Omental fat pad (tissue), 4 donors: ENCODE measurements at places on chromosomes 7 and 10. TPM values are rescaled to one million over a fixed set of nuclear protein-coding genes. Genes with fewer than 3 reads are reported as not detected.

Gene FZD8
- 6.5 TPM for total RNA-seq

Gene NRF1
- total RNA-seq, result 20.2 TPM

Gene SEMA4G
- total RNA-seq, result 1.4 TPM

Gene NEUROD6
- not detected for total RNA-seq

Gene LZTS2
- 83.4 TPM for total RNA-seq

Gene CLRN3
- not detected for total RNA-seq

Gene SLC18A3
- not detected for total RNA-seq

Gene C10orf62
- not detected for total RNA-seq

Gene NUTM2A
- 1.4 TPM for total RNA-seq

Gene GSTO2
- total RNA-seq, result 0.12 TPM

GRCh38 chr10:74310652-74311257 is 159.7 kb downstream of the ADK start:
- DNase-seq, result no peak

- DNase-seq, result no peak
Measured at GRCh38 chr7:134946260-134946659, 40.0 kb upstream of the AGBL3 start.

DNA sequence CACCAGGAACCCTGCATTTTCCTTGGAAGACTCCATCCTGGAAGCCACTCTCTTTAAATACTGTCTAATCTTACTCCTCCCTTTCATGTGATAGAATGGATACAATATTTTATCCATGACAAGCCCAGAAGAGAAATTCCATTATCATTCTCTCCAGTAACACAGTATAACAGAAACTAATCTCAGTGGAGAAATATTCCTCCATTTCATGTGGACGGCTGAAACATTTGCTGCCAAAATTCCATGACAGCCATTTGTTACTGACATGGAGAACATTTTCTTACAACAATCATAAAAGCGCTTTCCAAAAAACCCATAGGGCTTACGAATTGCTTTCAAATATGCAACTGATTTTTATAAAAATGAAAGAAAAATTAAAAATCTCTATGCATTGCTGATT is 392.8 kb upstream of the KLF6 start:
- no peak for DNase-seq

DNA sequence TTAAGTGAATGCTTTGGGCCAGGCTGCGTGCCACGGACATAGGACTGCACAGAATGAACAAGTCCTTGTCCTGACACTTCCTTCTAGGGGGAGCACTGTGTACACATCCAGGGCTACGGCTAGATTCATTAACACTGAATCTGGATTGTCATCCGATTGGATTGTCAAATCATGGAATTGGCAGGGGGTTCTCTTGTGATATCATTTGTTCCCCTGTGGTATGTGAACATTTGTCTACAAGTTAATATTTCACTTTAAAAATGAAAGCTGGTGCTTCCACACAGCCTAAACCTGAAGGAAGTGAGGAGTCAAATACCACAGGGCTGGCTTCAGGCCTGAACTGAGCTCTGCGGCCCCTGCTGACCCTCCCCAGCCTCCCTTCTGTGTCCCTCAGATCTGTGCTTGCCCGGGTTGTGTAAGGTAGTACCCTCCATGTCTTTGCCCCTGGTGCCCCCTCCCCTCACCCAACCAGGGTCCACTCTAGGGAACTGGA is 75.6 kb downstream of the SNX10 start:
- DNase-seq, result no peak

GRCh38 chr7:156942708-156943090 is 6.8 kb upstream of the NOM1 start:
- no peak for DNase-seq

DNA sequence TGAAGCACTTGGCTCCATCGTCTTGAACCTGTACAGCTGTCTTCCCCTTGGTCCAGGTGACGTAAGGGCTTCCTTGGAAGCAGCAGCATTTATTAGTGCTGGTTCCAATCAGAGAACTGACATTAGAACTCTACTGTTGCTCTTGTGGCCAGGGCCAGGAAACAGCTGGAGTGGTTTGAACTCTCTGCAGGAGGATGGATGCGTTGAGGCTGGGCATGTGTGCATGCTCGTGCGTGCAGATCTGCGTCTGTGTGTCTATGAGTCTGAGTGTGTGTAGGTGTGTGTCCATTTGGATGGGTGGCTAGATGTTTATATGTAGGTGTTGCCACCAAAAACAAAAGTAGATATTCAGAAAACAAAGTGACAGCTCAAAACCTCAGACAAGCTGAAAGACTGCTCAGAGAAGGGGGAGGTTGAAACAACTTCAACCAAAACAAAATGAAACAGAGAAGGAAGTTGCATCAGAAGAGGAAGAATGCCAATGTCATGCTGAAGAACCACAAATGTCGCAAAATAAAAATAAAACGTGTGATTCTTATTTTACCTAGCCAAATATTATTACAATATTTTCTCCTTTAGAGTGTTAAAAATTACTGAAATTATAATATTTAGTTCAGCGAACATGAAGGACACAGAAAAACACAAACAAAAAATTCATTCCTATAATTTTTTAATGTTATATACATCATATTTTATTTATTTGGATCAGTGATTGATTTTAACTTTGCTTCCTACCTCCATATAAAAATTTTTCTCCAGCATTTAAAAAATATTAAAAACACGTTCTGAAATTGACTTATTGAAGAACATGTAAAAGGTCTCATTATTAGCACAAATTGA is 96.1 kb upstream of the MKLN1 start:
- no peak for DNase-seq

DNA sequence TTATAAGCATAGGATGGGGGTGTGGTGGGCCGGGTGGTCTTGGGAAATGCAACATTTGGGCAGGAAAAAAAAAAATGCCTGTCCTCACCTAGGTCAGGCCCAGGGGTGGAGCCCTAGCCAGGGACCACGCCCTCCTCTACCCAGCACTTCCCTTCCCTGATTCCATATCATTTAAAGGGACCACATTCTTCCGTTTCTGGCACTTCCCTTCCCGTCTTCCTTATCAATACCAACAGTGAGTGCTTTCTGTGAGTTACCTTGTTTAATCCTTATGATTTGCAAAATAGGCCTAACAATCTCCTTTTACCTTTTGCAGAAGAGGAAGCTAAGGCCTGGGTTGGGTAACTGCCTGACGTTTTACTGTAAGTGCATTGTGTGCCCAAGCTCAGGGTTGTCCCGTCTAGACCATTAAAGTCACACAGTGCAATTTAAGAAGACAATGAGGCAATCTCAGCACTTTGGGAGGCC is 16.7 kb upstream of the C10orf95 start:
- DNase-seq, result no peak

GRCh38 chr7:44284881-44285541 is 40.4 kb downstream of the CAMK2B start:
- peak; percentile 19 for DNase-seq

DNA sequence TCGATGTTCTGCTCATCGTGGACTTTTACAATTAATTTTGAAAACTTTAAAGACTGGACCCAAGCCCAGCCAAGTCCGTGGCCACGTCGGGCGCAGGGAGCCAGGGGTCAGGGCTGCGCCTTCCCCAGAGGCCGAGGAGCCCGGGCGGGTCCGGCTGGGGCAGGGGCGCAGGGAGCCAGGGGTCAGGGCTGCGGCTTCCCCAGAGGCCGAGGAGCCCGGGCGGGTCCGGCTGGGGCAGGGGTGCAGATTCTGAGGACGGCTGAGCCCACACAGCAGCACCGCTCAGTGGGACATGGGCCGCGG is 75.2 kb downstream of the MICALL2 start:
- DNase-seq, result no peak

- no peak for DNase-seq
Measured at GRCh38 chr7:74183142-74183541, 9.0 kb downstream of the EIF4H start.

DNA sequence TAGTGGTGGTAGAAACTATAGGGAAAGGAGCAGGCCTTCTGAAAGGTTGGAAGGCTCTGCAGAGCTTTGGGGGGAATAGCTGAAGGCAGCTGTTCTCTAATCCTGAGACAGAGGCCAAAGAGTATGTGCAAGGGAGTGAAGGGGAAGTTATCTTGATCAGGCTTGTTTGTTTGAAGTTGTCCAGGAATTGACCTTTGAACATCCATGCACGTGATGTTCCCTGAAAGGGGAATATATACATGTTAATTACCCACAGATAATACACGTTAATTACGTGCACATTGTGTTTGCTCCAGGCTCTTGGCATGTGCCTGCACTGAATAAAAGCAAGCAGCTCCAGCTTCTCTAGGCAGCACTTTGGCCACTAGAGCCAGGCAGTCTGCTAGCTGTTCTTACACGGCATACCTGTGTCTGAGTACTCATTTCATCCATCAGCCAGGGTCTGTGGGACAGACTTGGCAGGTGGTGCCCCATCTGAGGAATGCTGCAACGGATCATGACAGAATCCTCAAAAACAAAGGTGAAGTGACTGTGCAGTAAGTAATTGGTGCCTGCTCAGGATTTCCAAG is 18.0 kb upstream of the STARD3NL start:
- DNase-seq, result no peak

- no peak for DNase-seq
Measured at GRCh38 chr10:110973400-110973799, 54.0 kb downstream of the SHOC2 start.

- no peak for DNase-seq
Measured at GRCh38 chr10:88920986-88921593, 31.5 kb downstream of the ACTA2 start.

GRCh38 chr10:77501846-77502261 is 135.8 kb downstream of the KCNMA1 start:
- no peak for DNase-seq

DNA sequence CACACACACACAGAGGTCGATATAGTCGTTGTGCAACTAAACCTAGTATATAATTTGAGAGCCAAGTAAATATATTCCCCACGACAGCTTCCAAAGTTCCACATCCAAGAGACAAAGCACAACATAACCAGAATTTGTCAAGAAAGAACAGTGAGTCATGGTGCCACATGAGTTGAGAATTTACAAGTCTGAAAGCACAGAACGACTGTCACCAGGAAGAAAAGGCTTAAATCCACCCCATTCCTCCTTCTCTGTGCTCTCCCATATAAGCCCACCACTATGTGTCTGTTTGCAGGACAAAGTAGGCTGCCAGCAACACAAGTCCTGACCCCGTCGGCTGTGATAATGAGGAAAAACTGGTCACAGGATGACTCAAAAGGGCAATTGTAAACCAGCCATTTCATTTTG is 32.8 kb downstream of the GSAP start:
- DNase-seq, result no peak

- DNase-seq, result no peak
Measured at GRCh38 chr7:11341285-11341944, 367.7 kb downstream of the PHF14 start.

- DNase-seq, result peak; percentile 76
Measured at GRCh38 chr10:73771722-73772280, 10.0 kb upstream of the CHCHD1 start.

DNA sequence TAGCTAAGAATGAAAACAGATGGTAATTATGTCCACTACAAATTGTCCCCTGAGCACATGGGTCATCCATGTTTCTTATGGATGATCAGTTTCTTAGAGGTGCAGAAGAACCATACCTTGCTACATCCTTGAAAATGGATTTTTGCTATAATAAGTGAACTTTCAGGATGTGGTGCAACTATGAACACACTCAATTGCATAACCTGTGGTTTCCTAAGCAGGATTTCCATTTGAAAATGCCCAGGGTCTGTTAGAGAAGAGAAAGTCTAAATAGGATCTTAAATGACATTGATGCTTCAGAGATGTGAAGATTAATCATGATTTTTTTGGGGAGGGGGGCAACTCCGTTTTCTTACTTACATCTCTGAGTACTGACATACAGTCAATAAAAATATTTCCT is 39.6 kb upstream of the CACNB2 start:
- DNase-seq, result no peak

DNA sequence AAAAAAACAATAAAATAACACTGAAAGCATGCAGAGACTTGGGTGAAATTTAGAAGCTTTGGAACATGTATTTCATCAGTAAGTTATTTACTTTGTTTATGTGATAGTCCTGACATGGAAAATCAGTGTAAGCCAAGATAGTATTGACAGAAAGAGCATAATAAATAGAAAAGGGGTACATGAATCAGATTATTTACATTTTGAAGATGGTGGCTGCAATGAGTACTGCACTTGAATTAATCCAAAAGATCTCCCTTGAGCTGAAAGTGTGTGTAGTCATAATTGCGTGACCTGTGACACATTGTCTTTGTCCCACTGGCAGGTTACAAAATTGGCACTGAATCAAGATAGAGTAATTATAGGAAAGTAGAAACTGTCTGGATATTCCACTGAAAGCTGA is 562.9 kb downstream of the GFRA1 start:
- no peak for DNase-seq

DNA sequence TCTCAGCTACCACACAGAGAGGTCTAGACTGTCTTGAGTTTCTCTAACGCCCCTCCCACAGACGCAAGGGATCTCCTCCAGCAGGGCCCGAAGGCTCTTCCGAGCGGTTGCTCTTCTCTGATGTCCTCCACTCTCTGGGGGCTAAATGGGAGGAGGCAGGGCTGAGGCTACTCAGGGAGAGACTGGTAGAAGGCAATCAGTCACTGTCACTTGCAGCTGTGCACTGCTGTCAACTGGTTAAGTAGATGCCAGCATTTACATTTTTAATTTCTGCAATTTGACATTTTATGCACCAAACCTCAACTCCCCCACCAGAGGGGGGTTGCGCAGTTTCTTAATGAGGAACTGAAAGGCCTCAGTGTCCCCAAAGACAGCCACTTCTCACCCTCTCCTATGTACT is 442.8 kb downstream of the PLXNA4 start:
- DNase-seq, result no peak

DNA sequence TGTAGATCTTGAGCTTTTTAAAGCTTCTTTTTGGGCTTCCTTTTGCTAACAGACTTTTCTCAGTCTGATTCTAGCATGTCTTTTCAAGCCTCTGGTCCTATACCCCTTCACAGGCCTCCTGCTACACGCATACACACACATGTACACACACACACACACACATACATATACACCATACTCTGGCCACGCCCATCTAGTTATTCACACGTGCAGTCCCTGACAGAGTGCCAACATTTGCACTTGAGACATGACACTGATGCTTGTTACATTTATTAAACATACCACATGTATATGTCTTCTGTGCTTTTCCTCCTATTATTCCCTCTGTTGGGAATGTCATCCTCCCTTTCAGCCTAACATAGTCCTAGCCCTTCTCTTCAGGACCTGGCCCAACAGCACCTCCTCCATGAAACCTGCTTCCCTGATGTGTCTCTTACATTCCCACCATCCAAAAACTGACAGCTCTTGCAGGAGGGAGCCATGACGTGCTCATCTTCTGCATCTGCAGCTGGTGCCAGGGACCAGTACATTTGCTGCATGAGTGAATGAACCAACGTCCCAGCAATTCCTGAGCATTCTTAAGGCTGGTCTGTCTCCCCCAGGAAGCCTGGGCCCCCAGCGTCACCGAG is 222.1 kb downstream of the ARHGAP12 start:
- DNase-seq, result no peak

GRCh38 chr7:11188529-11189310 is 215.0 kb downstream of the PHF14 start:
- DNase-seq, result no peak

- DNase-seq, result no peak
Measured at GRCh38 chr7:111911166-111911961, 294.8 kb downstream of the DOCK4 start.

- no peak for DNase-seq
Measured at GRCh38 chr10:72552857-72553256, 73.0 kb downstream of the MICU1 start.
